ENCODE measurements at places on chromosomes 13 and 19.
A peak's percentile ranks its signal among the peaks of the same experiment; 100 is the strongest.

- peak; percentile 1 for DNase-seq
These were observed at the start of gene ZNF135 for GRCh38 chr19:58059003-58059670. ZNF135 (plus strand) TSS chr19:58059282; CDS start chr19:58060003, 721 bp downstream.

GRCh38 chr19:18502246-18502637 lies 19.6 kb downstream of the ELL start:
- DNase-seq: no peak

DNA sequence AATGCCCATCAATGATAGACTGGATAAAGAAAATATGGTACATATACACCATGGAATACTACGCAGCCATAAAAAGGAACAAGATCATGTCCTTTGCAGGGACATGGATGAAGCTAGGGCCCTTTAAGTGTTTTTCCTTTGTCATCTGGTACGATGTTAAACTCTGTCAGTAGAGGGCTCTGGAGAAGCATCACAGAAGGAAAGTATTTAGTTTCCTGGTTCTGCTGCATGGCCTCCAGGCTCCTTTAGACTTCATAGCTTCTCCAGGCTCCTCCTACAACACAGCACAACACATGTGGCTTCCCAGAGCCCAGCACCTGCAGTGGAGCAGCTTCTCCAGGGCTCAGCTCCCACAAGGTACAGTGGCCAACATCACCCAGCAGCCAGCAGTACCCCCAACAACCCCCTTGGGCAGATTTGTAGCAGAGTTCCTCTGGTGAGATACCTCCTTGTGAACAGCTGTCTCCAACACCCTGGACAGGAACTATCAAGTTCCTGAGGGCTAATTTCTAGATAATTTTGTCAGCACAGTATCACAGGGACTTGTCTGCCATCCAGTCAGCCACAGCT lies 63.4 kb downstream of the KCTD12 start:
- DNase-seq: peak; percentile 9

GRCh38 chr19:7559102-7559501 lies 23.6 kb downstream of the PNPLA6 start:
- DNase-seq: no peak

DNA sequence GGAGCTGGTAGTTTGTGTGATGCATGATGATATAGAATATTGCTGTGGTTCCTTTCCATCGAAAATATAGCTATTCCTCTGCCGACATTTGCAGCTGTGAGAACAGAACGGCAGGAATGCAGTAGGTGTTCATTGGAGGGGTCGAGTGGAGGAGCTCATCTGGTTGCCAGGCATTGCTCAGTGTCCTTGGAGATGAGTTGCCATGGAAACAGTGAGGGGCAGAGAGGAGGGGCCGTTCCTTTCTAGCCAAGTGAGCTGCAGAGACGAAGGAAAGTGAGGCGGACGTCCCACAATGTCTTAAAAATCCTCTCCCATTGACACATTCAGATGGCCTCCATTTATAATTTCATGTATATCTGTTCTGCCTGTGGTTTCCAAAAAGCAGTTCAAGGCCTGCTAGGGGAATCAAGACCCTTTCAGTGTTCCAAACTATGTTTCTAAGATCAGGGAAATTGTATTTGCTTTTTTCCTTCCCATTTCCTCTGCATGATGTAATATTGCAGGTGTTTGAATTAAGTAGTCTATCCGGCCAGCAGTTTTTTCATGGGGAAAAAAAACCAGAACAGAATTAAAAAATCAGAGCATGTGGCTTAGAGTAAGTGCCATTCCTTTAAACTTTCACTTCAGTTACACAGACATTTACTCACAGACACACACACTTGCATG lies 41.2 kb upstream of the ZNF835 start:
- DNase-seq: no peak

DNA sequence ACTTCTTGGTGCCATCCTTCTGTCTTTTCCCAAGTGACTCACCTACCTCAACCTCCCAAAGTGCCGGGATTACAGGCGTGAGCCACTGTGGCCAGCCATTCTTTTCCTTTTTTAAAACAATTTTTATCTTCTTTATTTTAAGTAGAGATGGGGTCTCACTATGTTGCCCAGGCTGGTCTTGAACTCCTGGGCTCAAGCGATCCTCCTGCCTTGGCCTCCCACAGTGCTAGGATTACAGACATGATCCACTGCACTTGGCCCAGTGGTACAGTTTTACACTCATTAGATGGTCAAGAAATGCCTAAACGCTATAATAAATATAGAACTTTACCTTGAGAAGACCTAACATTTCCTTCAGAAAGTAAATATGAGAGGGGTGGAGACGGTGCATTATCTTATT lies 24.5 kb downstream of the GP6 start:
- no peak for DNase-seq
